Activated CD8-positive, alpha-beta memory T cell treated with anti-CD3 and anti-CD28 coated beads for 1 hour (primary cell): ENCODE measurements at places on chromosomes 2 and 18.

DNA sequence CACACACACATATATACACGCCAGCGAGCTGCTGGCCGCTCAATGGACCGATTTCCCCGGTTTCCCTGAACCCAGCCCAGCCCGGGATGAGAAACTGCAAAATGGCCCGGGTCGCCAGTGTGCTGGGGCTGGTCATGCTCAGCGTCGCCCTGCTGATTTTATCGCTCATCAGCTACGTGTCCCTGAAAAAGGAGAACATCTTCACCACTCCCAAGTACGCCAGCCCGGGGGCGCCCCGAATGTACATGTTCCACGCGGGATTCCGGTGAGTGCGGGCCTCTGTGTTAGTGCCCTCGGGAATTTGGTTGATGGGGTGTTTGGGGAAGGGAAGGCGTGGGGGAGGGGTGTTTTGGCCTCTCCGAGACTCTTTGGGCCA lies 392 bp downstream of the ST8SIA3 start:
- DNase-seq = no peak

- DNase-seq = no peak
Measured at GRCh38 chr2:208311954-208312353, 45.9 kb downstream of the PIKFYVE start.

- no peak for DNase-seq
Measured at GRCh38 chr18:57343833-57344232, 8.5 kb upstream of the ST8SIA3 start.

DNA sequence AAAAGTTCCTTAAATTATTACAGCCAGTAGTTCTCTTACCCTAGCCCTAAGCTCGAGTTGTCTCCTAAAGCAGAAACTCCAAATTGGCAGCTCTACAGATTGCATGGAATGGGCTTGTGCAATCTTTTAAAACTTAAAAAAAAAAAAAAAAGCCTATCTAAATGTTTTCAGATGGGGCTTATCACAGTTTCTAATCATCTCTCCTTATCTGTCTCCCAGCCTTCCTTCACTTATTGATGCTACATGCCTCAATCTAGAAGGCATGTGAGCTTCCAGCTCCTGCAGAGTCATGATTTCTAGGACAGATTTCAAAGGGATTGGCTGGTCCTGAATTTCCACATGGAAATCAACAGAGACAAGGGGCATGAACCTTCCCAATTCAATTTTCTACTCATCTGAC lies 33.1 kb upstream of the PELI1 start:
- no peak for DNase-seq

GRCh38 chr18:59041296-59041695 lies 98.4 kb upstream of the SEC11C start:
- DNase-seq = no peak

GRCh38 chr2:208627110-208627884 lies 220.7 kb downstream of the PTH2R start:
- DNase-seq = no peak

DNA sequence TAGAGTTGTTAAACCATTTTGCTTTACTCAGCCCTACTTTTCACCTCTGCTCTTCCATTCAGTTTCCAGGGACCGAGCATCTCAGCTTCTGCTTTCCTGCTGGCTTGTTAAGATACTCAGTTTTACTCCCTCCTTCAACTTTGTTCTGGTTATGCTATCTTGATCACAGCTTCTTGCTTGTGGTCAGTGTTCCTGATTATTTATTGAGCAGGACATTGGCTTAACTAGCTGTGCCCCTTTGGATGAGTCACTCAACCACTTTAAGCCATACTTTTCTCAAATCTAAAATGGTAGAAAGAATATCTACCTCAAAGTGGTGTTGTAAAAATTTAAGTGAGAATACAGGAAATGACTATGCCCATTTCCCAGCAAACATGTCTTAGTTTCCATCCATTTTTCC lies 124.0 kb downstream of the KYNU start:
- DNase-seq = no peak
